ENCODE measurements at places on chromosomes 6 and 20. TPM values are rescaled to one million over a fixed set of nuclear protein-coding genes. Genes with fewer than 3 reads are reported as not detected.

The CAP2 gene
- 10.0 TPM for total RNA-seq

DNA sequence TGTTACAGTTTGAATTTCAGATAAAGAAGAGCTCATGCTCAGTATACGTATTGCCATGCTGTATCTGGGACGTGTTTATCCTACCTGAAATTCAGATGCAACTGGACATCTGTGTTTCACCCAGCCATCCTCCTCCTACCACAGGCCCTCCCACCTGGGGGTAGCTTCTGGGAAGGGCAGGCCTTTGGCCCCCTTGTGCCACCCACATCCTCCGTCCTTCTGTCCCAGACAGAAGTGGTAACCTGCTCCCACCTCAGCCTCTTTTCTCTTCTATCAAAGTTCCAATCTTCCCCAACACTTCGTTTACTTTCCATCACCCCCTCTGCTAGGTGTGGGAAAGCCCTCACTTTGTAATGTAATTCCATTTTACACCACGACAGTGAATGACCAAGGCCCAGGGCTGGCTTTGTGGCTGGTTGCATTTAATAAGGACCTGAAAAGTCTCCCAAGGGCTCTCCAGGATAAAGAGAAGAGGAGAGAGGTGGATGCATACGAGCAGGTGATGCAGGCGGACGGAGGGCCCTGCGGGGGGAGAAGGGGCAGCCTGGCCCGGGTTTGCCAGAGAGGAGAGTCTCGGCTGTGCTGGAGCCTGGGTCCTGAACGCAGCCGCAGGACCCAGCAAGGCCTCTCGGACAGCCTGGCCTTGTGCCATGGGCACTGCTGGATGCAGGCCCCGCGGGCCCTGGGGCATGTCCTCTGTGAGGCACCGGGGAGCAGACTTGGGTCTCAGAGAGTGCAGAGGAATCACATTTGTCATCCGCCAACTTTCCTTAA, 98.4 kb downstream of the PSMB1 start:
- DNase-seq, result no peak
- H3K4me3 ChIP-seq, result no peak overlapping the region
- no peaks in the 10 kb centered on the region for H3K36me3 ChIP-seq
- no peaks in the 10 kb centered on the region for H3K4me1 ChIP-seq
- H3K27me3 ChIP-seq, result peaks cover 46% of the 10 kb centered on the region
- H3K27ac ChIP-seq, result no peak overlapping the region

The TDRD6 gene
- 0.57 TPM for total RNA-seq

- H3K36me3 ChIP-seq, result no peaks in the 10 kb centered on the region
- no peaks in the 10 kb centered on the region for H3K4me1 ChIP-seq
- DNase-seq, result no peak
- H3K27me3 ChIP-seq, result peaks cover 63% of the 10 kb centered on the region
- no peak overlapping the region for H3K27ac ChIP-seq
These were observed 187.4 kb upstream of the PROKR2 start for GRCh38 chr20:5504061-5504739.

GRCh38 chr20:20820104-20820503, 107.7 kb upstream of the RALGAPA2 start:
- no peak for DNase-seq
- no peak overlapping the region for H3K4me3 ChIP-seq
- no peaks in the 10 kb centered on the region for H3K4me1 ChIP-seq

DNA sequence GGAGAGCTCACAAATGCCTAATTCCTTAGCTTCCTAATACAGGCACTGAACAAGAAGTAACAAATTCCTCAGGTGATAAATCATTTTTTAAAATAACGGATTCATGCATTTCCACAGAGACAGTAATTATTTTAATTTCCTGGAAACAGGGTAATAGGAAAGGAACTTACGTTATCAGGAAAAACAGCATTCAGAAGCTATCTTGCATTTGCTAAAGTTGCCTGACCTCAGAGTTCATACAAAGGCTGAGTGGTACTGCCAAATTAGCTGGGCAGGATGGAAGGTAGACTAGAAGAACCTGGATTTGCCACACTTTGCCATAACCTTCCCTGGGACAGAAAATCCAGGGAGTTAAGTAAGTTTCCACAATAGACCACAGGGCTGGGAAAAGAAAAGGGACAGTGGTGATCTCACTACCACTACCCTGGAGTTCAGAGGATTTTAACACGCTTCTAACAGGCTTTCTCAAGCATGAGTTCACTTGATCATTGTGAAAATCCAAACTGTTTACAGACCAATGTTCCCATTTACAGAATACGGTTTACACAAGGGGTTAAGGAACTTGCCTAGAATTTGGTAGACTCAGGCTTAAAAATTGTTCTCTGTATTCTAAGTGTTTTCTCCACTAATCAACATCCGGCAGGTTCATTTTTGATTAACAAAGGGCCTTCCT, 57.0 kb downstream of the KIF13A start:
- no peaks in the 10 kb centered on the region for H3K36me3 ChIP-seq
- H3K4me3 ChIP-seq, result no peak overlapping the region
- no peak overlapping the region for H3K27ac ChIP-seq
- peaks cover 65% of the 10 kb centered on the region for H3K4me1 ChIP-seq

The NHLRC1 gene
- total RNA-seq, result 0.90 TPM

DNA sequence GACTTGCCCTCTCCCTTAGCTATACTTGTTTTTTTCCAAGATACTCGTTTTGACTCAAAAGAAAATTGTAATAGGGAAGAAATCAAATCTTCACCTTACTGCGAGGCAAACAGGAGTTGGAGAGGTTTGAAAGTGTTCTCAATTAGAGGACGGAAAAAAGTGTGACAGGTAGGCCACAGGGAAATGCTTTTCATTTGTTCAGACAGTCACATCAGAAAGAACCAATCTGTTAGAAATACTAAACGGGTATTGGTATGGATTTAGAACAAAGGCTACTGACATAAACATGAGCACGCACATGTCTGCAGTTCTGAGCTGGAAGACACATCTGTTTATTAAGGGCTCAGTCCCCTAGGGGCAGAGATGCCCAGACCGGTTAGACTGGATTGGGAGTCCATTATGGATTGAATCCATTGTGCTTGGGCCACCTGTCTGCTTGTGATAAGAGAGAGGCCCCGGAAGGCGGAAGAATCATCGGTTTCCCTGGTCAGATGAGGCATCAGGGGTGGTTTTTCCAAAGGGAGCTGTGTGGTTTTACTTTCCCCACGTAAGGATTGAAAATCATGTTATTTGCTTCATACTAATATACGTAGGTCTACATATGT, 220.9 kb upstream of the MYLIP start:
- no peak overlapping the region for H3K4me3 ChIP-seq
- peaks cover 55% of the 10 kb centered on the region for H3K27me3 ChIP-seq
- H3K4me1 ChIP-seq, result no peaks in the 10 kb centered on the region
- no peaks in the 10 kb centered on the region for H3K36me3 ChIP-seq

DNA sequence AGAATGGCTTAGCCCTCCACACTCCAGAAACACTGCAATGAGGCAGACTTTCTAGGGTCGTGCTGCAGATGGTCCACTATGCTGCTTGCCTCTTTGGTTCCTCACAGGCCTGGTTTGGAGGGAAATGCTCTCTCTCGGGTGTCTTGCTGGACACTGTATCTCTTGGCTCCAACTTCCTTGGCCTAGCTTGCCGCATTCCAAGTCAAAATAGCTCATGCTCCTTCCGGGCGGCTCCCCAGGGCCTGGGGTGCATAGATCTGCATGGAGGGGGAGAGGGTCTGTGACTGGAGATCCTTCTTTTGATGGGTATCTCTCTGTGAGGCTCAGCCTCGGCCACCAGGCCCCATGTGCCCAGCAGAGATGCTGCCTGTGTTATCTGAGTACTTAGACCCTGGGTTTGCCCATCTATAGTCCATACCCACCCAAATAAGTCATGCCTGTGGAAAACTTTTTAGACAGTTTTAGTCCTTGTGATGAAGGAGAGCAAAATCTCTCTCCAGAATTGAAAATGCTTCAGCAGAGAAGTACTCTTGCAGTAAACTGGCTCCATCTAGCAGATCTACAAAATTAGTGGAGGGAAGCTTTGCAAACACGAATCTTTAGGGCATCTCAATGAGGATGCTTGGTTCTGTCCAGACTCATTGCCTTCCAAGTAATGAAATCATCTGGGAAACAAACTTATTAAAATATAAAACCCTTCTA, 264.1 kb upstream of the RIN2 start:
- DNase-seq, result no peak
- no peak overlapping the region for H3K4me3 ChIP-seq
- peaks cover 43% of the 10 kb centered on the region for H3K27me3 ChIP-seq
- H3K36me3 ChIP-seq, result no peaks in the 10 kb centered on the region

The SAMD3 gene
- not detected for total RNA-seq

GRCh38 chr6:50135968-50136367, 86.2 kb upstream of the DEFB112 start:
- no peaks in the 10 kb centered on the region for H3K27me3 ChIP-seq
- H3K36me3 ChIP-seq, result no peaks in the 10 kb centered on the region
- H3K4me1 ChIP-seq, result no peaks in the 10 kb centered on the region
- H3K27ac ChIP-seq, result no peak overlapping the region
- no peak for DNase-seq

GRCh38 chr20:23341073-23341472, 9.5 kb upstream of the NXT1 start:
- no peak overlapping the region for H3K4me3 ChIP-seq
- H3K4me1 ChIP-seq, result no peaks in the 10 kb centered on the region
- H3K27me3 ChIP-seq, result no peaks in the 10 kb centered on the region
- no peak for DNase-seq
- H3K27ac ChIP-seq, result no peak overlapping the region
- no peaks in the 10 kb centered on the region for H3K36me3 ChIP-seq

DNA sequence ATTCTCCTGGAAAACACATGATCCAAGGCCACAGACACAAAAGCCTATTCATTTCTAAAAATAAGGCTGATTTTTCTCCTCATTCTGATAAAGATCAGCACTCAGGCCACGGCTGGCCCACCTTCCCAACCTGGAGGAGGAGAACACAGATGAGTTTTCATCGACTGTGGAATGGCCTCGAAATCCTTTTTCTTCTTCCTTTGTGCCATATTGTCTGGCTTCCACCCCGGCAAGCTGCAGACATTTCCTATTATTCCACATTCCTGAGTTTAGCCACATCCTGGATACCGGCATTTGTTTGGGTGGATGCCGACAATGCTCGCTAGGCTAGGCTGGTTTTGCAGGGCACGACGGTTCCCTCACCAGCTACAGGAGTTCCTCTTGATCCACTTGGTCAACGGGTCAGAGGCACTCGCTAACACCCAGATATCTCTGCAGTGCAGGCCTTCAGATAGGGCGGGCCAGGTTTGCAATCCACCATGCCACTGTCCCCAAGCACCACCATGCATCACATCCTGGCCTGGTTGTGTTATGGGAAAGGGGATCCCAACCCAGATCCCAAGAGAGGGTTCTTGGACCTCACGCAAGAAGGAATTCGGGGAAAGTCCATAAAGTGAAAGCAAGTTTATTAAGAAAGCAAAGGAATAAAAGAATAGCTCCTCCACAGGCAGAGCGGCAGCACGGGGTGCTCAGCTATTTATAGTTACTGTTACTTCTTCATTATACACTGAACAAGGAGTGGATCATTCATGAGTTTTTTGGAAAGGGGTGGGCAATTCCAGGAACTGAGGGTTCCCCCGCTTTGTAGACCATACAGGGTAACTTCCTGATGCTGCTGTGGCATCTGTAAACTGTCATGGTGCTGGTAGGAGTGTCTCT, 4.2 kb upstream of the CTSZ start:
- DNase-seq, result peak; percentile 90
- peaks cover 44% of the 10 kb centered on the region for H3K4me1 ChIP-seq
- H3K4me3 ChIP-seq, result peak overlapping the region; percentile 12
- no peaks in the 10 kb centered on the region for H3K27me3 ChIP-seq
- H3K36me3 ChIP-seq, result no peaks in the 10 kb centered on the region

DNA sequence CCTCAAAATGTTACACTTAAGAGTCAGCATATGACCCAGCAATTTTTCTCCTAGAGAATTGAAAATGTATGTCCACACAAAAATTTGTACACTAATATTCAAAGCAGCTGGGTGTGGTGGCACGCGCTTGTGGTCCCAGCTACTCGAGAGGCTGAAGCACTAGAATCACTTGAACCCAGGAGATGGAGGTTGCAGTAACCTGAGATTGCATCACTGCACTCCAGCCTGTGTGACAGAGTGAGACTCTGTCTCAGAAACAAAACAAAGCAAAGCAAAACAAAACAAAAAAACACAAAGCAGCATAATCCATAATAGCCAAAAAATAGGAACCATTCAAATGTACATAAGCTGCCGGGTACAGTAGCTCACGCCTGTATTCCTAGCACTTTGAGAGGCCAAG, 1.6 kb upstream of the RPF2 start:
- peaks cover 9% of the 10 kb centered on the region for H3K4me1 ChIP-seq
- no peak overlapping the region for H3K27ac ChIP-seq
- DNase-seq, result no peak
- H3K27me3 ChIP-seq, result no peaks in the 10 kb centered on the region

DNA sequence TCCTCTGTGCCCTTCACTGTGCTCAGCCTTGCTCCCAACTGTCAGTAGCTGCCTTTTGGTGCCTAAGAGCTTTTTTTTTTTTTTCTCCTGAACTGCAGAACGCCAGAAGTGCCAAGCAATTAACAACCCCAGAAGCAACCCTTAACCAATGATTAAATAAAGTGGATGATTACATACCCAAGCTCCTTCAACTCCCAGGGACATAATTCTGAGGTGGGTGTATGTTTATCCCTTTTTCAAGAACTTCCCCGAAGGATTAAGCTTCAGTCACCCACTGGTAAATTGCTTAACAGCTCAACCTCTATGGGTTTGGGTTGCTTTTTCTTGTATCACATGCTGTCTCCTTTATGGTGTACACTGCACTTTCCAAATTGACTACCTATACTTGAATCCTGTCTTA, 41.1 kb downstream of the KLHL31 start:
- peaks cover 34% of the 10 kb centered on the region for H3K36me3 ChIP-seq
- no peak overlapping the region for H3K4me3 ChIP-seq
- no peaks in the 10 kb centered on the region for H3K27me3 ChIP-seq
- no peak overlapping the region for H3K27ac ChIP-seq

DNA sequence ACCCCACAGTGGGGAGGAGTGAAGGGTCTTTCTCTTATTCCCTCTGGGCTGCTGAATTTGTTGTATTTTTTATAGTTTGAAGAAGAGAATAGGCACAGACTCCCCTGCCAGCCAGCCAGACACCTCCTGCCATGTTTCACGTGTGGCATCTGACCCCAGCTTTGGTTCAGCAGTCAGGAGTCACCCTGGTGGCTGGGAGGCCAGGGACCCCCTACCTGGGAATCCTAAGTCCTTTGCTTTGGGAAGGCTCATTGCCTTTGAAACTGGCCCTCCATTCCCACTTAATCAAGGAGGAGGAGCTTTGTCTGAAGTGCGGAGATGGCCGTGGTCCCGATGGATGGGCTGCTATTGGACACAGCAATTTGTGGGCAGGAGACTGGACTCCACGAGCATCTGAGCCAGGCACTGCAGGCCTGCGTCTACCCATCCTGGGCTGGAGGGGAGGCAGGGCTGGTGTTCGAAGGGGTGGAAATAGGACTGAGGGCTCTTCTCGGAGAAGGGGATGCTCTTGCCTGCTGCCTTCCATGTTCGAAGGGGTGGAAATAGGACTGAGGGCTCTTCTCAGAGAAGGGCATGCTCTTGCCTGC, 196.1 kb downstream of the DLL1 start:
- H3K4me3 ChIP-seq, result no peak overlapping the region
- H3K27me3 ChIP-seq, result peaks cover 89% of the 10 kb centered on the region
- no peak for DNase-seq
- no peaks in the 10 kb centered on the region for H3K36me3 ChIP-seq
- H3K27ac ChIP-seq, result no peak overlapping the region
